ENCODE measurements at places on chromosomes 1 and 21.
A peak's percentile ranks its signal among the peaks of the same experiment; 100 is the strongest.

- DNase-seq = no peak
These were observed 68.9 kb upstream of the TSPAN2 start for GRCh38 chr1:115158181-115158580.

DNA sequence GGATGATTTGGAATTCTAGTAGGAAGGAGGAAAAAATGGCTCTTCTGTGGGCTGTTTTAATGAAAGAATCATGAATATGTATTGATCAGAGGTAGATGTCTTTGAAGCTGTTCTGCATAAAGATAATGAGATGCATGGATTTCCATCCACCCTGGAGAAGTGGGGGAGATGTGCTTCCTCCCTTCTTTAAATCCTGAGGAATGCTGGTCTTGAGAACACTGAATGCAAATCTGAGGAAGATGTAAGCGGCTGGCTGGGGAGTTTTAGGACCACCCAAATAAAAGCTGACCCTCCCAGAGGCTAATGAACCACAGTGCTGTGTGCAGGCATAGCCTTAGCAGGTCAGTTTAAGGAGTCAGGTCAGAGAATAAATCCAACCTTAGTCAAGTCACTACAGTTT lies 37.3 kb downstream of the ZMYND12 start:
- no peak for DNase-seq

DNA sequence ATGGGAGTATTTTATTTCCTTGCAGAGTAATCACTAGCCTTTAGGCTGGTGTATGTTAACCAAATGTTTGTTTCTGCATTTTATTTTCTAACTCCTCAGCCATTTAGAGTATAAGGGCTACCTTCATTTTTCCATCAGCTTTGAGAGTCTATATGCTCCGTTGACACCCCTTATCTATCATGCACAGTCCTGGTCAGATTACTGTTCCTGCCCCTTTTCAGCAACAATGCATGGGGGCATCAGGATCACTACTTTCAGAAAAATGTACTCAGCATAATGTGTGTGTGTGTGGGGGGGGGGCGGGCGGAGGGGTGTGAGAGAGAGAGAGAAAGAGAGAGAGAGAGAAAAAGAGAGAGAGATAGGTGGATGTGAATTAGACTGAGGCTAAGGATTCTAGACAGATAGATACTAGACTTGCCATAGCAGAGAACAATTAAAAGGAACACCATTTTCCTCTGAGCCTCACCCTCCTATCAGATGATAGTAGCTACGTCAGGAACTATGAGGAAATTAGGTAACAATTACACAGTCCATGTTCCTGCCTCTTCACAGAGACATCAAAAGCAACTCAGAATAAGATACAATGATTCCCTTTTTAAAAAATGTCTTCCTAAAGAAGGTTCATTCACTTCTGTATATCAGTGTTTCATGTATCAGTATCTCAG lies 40.8 kb downstream of the FCER1A start:
- no peak for DNase-seq

- DNase-seq = no peak
These were observed 40.4 kb downstream of the KIAA0040 start for GRCh38 chr1:175152006-175152652.

DNA sequence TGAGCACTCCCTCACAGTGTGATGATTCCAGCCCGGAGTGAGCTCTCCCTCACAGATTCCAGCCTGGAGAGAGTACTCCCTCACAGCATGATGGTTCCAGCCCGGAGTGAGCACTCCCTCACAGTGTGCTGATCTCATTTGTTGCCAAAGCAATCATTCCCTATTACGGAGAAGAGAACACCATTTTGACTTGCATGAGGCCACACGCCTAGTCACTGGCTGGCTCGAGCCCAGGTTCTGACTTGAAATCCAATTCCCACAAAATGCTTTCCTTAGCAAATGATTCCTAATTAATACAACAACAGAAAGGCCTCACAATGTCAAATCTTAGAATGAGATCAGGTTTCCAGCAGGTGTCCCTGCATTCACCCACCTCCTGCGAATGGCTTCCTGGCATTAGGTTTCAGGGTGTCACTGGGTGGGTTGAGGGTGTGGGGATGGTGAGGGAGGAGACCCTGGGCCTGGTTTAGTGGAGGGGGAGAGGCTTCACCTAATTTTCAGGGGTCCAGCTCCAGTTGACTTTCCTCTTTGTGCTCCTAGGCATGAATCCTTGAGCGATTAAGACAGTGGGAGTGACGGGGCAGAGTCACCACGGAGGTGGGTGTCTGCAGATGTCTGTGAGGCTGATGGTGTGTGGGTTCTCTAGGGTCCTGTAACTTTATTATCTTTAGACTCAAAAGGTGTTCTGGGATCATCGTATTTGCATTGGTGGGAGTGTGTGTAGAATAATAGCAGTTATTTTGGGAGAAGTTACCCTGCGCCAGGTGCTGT lies 158.5 kb downstream of the KCNJ6 start:
- no peak for DNase-seq

DNA sequence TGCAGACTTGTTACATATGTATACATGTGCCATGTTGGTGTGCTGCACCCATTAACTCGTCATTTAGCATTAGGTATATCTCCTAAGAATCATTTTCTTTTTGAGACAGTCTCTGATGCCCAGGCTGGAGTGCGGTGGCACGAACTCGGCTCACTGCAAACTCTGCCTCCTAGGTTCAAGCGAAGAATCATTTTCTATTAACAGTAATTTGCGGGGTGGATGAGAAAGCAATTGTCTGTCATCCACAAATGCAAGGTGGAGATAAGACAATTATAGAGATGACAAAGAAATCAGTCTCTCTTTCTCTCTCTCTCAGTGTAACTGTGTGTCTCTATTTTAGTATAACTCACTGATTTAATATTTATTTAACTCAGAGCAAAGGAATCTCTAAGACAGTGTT lies 131.0 kb upstream of the KIAA1614 start:
- no peak for DNase-seq

- DNase-seq = no peak
These were observed 44.6 kb downstream of the PDPN start for GRCh38 chr1:13628218-13628617.

GRCh38 chr1:10698726-10699469 lies 97.5 kb downstream of the CASZ1 start:
- DNase-seq = no peak

DNA sequence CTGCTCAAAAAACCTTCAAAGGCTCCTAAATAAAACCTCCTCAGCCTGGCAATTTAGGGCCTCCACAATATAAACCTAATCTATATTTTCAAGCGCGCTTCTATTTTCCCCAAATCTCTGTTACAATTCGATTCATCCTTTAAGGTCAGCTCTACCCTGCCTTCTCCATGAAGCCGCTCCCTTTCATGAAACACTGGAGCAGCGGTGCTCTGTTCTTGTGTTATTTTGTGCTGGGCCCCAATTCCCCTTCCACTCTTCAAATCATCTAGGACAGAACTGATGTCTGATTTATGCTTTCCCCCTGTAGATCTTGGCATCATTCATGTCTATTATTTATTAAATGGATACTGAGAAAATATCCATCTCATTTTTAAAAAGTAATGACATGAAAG lies 6.9 kb downstream of the ERRFI1 start:
- DNase-seq = no peak

DNA sequence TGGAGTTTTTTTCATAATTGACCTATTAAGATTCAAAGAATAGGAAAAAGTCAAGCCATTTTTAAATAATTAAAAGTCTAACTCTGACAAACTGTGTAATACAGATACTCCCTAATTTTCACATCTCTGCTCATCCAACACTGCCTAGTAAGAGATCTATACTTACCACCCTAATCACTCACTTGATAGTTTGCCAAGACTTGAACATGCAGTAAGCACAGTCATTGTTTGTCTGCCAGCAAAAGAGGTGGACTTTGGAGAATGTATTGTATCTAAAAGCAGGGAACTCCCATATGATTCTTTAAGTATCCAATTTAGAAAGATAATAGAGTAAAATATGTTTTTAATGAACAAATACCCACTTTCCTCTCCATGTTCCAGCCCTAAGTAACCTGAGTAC lies 15.5 kb downstream of the TMEM59 start:
- DNase-seq = no peak

- DNase-seq = no peak
These were observed 123.1 kb downstream of the AKT3 start for GRCh38 chr1:243726806-243727502.

DNA sequence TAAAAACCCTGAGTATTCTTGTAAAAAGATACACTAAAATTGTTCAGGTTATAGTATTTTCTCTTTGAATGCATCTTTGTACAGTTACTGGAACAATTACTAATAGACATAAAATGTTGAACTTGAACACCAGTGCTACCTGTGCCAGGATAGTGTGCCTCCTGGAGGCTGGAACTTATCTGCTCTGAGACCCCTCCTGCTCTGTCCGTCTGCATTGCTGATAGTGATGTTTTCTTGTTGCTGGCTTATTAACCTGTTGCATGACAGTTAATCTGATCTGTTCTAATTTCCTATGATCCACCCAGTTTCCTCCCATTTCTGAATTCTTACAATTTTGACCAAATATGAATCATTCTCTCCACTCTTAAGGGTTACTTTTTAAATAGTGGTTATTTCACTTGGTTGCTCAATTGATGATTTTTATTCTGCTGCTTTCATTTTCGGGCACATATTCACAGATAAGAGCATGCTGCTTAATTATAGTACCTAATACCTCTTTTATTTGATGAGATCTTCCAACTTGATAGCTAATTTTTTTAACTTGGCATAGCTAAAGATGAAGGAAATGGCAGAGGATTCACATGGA lies 101.4 kb downstream of the CC2D1B start:
- DNase-seq = no peak

- DNase-seq = no peak
These were observed 32.0 kb downstream of the SLAMF6 start for GRCh38 chr1:160491017-160491416.

GRCh38 chr1:220696863-220697231 lies 6.7 kb downstream of the C1orf115 start:
- no peak for DNase-seq

DNA sequence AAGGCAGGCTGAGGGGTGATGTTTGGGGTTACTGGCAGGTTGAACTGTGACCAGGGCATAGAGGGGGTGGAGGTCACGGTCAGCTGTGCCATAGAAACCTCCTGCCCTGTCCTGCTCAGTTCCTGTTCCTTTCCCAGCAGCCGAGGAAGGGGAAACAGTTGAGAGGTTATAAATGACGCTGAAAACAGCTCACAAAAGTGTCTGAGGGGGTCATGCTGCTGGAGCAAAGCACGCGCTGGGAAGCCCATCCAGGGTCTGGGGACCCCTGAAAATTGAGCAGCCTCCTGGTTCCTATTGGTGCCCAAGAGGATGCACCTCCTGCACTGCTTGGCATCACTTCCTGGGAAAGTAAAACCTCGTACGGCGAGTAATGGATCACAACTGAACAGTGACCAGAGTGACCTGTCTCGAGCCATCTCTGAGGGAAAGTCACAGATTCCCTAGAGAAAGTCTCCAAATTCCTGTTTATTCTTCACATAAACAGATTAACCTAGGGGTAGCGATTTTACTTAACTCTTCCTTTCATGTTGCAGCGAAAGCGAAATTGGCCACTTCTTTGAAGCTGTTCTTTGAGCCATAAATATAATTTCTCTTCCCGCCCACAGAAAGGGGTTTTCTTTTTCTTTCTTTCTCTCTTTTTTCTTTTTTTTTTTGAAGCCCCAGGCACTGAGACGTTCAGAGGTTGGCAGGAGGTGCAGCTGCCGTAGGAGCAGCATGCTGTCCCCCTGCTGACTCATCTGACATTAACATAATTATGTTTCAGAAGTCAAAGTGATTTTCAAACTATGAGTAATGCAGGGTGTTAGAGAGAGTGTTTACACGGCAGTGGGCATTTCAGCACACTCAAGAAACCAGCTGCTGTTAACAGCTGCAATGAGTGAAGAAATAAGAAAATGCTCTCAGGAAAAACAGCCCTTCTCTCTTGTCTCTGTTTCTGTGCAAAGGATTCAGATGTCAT lies 41.8 kb upstream of the ATF3 start:
- no peak for DNase-seq

GRCh38 chr1:100308777-100309176 lies 42.8 kb downstream of the RTCA start:
- DNase-seq = no peak

DNA sequence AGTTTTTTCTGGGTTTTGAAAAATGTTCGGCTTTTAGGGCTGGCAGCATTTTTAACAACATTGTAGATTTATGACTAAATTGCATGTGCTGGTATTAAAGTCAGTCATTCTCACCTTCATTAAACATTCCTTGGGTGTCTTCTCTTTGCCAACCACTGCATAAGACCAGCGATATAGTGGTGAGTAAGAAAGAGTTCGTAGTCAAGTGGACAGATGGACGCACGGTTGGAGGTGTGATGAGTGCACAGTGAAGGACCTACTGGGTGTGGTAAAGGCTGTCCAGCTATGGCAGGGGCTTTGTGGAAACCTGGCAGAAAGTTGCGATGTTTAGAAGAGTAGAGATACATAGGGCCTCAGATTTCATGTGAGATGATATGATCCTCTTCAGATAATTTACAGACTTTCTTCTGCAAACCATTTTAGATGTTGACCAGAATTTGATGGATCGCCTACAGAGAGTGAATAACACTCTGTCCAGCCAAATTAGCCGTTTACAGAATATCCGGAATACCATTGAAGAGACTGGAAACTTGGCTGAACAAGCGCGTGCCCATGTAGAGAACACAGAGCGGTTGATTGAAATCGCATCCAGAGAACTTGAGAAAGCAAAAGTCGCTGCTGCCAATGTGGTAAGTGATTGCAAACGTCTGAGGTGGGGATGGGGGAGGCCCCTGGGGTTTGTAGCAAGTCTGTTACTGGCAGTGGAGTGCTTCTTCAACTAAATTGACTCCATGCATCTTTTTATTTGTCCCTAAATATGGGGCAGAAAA lies 56.0 kb upstream of the LAMC2 start:
- peak; percentile 60 for DNase-seq

- DNase-seq = peak; percentile 96
These were observed 22.2 kb upstream of the CFAP126 start for GRCh38 chr1:161389691-161390558.

- no peak for DNase-seq
These were observed 45.7 kb downstream of the RAP1GAP start for GRCh38 chr1:21623410-21623961.

- DNase-seq = no peak
These were observed 179.9 kb downstream of the ZC3H11B start for GRCh38 chr1:219433001-219433400.

Data from AG09319 (cell line).